GM06990 (cell line): ENCODE measurements at places on chromosomes 5 and 9.

DNA sequence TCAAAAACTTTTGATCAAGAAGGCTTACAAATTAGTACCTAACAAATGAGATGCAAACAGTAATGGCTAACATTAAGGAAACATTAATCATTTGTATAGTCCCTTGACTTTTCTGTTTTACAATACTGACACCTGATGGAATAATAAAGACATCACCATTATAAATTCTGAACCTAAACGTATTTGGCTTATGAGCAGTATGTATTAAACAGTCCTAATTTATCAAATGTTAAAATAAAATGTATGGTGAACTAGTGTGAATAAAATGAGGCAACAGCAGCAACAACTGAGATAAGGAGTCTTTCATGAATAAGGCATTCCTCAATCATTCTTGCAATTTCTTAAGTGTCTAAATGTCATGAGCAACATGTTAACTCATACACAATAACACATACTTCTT lies 6.0 kb downstream of the PUM3 start:
- DNase-seq: no peak

DNA sequence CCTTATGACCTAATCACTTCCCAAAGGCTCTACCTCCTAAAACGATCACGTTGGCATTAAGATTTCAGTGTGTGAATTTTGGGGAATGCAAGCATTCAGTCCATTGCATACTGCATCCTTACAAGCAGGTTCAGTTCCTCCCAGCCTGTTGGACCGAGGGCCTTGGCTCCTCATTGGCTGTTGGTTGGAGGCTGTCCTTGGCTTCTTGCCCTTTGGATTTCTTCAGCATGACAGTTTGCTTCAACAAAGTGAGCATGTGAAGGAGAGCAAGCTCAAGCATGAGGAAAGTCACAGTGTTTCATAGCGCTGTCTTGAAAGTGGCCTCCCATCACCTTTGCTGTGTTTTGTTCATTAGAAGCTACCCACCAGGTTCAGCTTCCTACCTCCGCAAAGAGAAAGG lies 109.5 kb downstream of the GADD45G start:
- no peak for DNase-seq

GRCh38 chr5:10370931-10371330 lies 17.4 kb downstream of the MARCHF6 start:
- DNase-seq: no peak

DNA sequence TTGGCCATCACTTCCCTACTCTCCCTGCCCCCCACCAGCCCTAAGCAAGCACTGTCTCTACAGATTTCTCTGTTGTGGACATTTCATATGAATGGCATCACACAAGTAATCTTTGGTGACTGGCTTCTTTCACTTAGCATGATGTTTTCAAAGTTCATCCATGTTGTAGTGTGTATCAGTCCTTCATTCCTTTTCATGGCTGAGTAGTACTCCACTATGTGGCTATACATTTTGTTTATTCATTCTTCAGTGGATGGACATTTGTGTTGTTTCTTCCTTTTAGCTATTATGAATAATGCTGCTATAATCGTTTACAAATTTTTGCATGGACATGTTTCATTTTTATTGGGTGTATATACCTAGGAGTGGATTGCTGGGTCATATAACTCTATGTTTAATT lies 84.1 kb downstream of the DAP start:
- DNase-seq: no peak
